ENCODE measurements at places on chromosomes 12 and 14. TPM values are rescaled to one million over a fixed set of nuclear protein-coding genes. Genes with fewer than 3 reads are reported as not detected.
A peak's percentile ranks its signal among the peaks of the same experiment; 100 is the strongest.

Gene GSG1
- 6.4 TPM for polyA plus RNA-seq

Gene LRTM2
- 0.81 TPM for polyA plus RNA-seq

Gene GUCY2C
- polyA plus RNA-seq: 0.16 TPM

Gene FOXN4
- polyA plus RNA-seq: 0.15 TPM

Gene C12orf50
- polyA plus RNA-seq: 0.34 TPM

Gene ESYT1
- 71.4 TPM for polyA plus RNA-seq

Gene ERBB3
- 187 TPM for polyA plus RNA-seq

Gene TTC9
- 10.9 TPM for polyA plus RNA-seq

Gene TEX52
- 1.2 TPM for polyA plus RNA-seq

Gene HOXC4
- polyA plus RNA-seq: 9.1 TPM

Gene NOVA1
- 13.2 TPM for polyA plus RNA-seq

Gene RNASE3
- 0.28 TPM for polyA plus RNA-seq

Gene BCDIN3D
- 5.6 TPM for polyA plus RNA-seq

DNA sequence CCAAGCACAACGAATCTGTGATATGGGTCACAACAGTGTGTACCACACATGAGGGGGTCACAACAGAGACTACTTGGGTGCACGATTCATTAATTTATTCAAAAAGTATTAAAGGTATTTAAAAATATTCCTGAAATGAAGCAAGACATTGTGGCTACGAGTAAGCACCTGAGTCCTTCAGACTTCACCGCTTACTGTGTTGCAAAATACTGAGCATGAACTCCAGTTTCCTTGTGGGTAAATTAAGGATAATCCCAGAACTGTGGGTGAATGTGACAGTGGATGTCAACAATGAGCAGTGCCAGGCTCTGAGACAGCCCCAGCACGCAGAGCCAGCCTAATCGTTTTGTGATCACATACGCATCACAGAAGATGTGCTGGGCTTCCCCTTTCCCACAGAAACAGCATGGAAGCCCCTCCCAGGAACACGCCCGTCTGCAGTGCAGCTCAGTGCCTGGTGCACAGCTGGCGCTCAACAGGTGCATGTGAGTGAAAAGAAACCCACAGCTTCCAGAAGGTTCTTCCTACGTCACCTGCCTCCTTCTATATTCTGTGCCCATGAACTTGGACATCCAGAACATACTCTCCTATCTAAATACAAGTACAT lies 29.1 kb downstream of the CDC42BPB start:
- DNase-seq: no peak

DNA sequence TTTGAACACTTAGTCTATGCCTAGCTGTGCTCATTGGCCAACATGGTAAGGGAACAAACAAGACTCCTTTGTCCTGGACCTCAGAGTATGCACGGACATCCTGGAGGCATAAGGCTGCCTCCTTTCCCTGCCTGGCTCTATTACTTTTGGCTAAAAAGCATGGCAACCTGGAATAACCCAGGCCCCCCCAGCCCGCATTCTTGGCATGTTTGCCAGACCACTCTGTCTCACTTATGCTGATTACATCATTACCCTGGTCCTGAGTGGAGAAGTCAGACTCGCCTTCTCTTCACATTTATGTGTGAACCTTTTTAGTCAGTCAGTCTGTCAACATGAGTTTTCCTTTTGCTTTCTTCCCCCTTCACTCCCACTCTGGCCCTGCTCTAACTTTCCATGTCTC lies 58.0 kb upstream of the ELK3 start:
- DNase-seq: no peak

GRCh38 chr12:59389968-59390576 lies 205.8 kb upstream of the SLC16A7 start:
- DNase-seq: no peak

- no peak for DNase-seq
Measured at GRCh38 chr12:108820707-108821406, 36.5 kb downstream of the SSH1 start.

- no peak for DNase-seq
Measured at GRCh38 chr12:111780166-111780565, 13.4 kb downstream of the ALDH2 start.

GRCh38 chr12:102756530-102756929 lies 160.5 kb downstream of the PAH start:
- DNase-seq: no peak

DNA sequence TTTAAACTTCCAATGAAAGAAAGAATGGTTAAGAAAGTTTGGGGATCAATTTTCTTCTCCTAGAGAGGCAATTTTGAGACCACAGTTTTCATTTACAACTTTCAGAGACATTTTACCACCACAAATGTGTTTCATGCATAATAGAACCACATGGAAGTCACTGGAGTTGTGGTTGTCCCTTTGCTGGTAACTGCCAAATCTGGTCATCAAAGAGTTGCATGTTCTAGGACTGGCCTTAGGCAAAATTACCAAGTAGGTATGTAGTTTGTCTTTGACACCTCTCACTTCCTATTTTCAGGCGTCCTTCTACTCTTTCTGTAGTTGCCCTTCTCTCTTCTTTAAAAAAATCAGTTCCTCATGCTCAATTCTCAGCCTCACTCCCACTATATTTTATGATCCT lies 54.3 kb upstream of the TMX1 start:
- no peak for DNase-seq

- DNase-seq: no peak
Measured at GRCh38 chr14:68747393-68747792, 45.5 kb downstream of the ZFP36L1 start.

GRCh38 chr14:52413729-52414408 lies 99.8 kb downstream of the PTGER2 start:
- peak; percentile 24 for DNase-seq

DNA sequence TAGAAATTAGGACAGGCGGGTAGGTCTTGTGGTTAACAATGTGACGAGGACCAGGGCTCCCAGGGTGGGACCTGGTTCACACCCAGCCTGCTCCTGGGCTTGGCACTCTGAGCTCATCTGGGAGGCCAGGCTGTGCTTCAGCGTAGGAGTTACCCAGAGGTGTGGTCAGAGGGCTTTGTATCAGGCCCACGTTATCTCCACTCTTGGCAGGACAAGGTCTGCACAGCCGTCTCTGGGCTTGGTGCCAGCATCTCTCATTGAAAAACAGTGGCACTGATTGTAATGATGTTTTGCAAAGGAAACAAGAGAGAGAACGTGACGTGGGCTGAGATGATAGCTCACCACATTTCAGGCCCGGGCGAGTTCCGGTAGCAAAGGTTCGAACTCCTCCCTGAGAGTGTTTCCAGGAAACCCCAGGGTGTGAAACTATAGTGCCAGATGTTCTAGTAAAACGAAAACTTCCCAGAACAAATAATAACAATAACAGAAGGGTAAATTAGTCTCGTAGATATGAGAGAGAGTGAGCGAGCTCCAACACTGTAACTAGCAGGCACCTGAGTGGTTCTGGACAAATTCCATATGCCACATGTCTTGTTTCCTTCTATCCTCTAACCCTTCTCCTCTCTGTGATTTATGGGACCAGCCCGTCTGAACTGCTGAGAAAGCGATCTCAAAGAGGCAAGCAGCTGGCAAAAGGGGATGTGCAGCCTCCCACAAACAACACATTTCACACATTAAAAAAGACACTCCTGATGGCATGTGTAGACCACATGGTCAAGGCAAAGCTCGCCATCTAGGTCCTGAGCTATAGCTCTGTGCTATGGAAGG lies 227.3 kb downstream of the KTN1 start:
- no peak for DNase-seq

GRCh38 chr14:72901361-72901760 lies 7.5 kb upstream of the DPF3 start:
- DNase-seq: no peak

GRCh38 chr14:66643344-66643743 lies 135.4 kb downstream of the GPHN start:
- no peak for DNase-seq

GRCh38 chr12:87671757-87672156 lies 357.4 kb downstream of the C12orf50 start:
- DNase-seq: no peak

GRCh38 chr14:96681829-96682228 lies 115.4 kb upstream of the VRK1 start:
- DNase-seq: no peak

- DNase-seq: no peak
Measured at GRCh38 chr12:127340381-127340780, 926.6 kb upstream of the TMEM132C start.

GRCh38 chr14:103139132-103140025 lies 16.1 kb downstream of the TNFAIP2 start:
- no peak for DNase-seq

DNA sequence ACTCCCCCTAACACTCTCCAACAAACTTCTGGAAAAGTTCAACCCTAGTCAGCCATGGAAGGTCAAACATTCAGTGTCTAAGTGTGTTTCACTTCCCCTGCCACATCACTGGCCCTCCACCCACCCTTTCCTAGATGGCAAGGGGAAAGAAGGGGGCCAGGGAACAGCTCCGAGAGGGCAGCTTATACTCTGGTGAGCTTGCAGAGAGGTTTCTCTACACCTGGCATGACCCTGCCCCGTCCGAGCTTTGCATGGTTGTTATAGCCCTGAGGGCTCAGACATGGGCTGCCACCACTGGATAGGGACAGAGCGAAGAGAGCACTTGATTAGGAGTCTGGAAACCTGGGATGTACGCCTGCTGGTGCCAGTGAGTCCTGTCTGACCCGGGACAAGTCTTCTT lies 4.0 kb downstream of the ACVRL1 start:
- no peak for DNase-seq

DNA sequence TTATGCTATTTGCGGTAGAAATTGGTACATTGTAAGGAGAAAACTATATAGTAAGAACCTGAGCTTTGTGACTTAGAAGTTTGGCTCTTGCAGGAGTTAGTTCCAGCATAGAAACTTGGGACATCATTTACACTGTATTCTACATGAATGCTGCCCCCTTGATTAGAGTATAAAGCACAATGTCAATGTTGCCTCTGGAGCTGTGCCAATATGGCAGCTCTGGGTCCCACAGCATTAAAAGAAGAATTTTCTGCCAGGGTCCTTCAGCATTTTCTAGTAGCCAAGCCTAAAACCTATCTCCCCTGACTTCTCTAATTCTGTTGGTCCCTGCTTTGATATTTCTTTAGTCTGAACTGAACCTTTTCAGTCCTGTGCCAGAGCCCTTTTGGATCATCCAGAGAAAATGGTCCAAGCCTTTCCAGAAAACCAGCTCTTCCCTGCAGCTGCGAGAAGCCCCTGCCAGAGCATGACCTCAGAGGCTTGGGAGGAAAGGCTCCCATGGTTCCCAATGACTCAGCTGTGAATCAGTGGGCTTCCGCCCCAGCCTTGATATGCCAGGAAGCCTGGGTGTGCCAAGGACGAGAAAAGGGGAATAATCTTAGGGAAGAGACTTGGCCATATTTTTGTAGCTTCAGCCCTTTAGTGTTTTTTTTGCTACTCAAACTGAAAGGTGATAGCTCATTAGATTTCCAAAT lies 43.2 kb downstream of the PLEKHG7 start:
- DNase-seq: peak; percentile 83

DNA sequence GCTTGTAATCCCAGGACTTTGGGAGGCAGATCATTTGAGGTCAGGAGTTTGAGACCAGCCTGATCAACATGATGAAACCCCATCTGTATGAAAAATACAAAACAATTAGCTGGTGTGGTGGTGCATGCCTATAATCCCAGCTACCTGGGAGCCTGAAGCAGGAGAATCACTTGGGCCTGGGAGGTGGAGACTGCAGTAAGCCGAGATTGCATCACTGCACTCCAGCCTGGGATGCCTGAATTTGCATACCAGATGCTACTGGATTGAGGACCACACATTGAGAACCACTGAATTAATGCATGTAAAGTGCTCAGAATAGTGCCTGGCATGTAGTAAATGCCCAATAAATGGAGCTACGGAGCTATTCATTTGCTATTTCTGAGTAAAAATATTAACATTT lies 14.9 kb upstream of the MYH7 start:
- DNase-seq: no peak

DNA sequence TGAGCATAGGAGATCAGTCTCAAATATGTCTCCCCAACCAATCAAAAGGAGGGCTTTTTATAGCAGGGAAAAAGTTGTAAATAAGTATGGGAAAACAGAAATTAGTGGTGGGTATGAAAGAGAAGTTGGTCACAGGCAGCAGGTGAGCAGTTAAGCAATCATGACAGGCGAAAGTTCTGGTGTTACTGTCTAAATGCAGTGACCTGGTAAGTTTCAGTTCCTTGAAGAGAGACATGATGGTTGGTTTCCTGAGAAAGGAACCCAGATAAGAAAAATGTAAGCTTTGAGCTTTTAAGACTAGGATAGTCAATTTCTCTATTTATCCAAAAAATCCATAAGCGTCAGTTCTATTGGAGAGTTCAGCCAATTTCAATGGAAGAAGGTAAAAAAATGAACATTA lies 466.2 kb upstream of the FLRT2 start:
- no peak for DNase-seq

DNA sequence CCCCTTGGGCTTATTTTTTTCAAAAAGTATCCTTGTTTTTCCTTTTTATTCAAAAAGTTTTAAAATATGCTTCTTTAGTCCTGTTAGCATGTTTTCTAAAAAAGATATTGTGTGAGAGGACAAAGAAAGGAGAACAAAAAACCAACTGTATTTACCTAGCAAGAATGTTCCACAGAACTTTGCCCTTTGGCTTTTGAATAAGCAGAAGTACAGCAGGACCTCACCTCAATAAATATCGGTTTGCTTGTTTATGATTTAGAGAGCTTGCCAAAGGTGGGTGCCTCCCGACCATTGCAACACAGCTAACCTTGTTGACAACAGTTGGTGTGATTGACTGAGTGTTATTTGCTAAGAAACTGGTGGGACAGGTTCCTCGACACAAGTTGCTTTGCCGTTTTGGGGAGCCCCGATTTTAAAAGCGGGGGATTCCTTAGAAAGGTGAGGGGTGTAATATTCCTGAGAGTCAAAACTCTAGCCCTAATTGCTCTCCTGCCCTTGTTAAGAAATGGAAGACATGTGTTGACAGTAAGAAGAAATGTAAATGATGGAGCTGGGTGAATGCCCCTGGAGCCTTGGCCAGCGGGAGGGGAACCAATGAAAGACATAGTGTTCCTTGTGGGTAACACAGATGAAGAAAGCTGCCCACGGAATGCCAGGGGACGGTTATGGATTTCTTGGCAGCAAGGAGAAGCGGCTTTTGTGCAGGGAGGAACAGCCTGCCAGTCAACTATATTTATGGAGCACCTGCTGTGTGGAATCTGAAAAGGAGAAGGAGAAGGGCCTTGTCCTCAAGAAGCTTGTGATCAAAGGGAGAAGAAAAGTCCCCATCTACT lies 13.7 kb downstream of the MYBPC1 start:
- no peak for DNase-seq

DNA sequence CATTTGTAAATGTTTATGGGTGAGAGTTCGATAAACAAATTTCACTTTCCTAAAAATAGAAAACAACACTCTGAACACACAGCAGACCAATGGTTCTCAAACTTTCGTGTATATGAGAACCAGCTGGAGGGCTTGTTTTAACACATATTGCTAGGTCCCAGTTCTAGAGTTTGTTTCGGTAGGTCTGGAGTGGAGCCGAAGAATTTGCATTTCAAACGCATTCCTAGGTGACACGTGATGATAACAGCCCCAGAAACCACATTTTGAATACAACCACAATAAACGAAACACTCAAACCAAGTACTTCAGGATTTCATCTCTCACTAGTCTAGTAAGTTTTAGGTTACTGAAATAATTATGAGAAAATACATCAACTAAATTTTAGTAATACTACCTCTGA lies 17.1 kb downstream of the SEC23A start:
- DNase-seq: no peak

- DNase-seq: no peak
Measured at GRCh38 chr12:68675101-68675842, 11.5 kb upstream of the NUP107 start.

GRCh38 chr12:69415471-69416275 lies 54.5 kb upstream of the FRS2 start:
- peak; percentile 67 for DNase-seq

Data from forelimb muscle (tissue), 1 donor.